Esophagus squamous epithelium (tissue), 5 donors: ENCODE measurements at places on chromosomes 12 and 14. TPM values are rescaled to one million over a fixed set of nuclear protein-coding genes. Genes with fewer than 3 reads are reported as not detected.

DNA sequence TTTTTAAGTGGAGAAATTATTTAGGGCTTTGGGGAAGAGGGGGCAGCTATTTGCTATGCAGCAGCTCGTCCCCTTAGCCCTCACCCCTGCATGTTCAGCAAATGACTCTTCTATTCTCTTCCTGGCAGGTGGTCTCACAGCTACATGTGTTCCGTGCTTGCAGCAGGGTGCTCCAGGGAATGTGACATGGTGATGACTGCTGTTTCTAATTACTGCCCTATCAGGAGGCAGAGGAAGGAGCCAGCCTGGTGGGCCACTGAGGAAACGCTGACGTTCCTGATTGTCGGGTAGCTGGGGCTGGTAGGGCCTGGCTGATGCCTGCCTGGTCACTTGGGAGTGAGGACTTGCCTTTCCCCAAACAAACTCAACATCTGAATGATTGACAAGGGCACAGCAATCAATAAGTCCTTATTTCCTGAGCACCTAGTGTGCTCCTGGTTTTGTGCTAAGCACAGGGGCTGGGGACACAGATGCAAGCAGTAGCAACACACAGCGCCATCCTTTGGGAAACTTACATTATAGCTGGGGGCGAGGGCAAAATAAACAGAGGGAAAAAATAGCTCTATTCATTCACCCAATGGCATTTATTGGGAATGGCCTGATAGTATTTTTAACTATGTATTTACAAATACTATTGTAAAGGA lies 377.8 kb downstream of the FUT8 start:
- DNase-seq: no peak

DNA sequence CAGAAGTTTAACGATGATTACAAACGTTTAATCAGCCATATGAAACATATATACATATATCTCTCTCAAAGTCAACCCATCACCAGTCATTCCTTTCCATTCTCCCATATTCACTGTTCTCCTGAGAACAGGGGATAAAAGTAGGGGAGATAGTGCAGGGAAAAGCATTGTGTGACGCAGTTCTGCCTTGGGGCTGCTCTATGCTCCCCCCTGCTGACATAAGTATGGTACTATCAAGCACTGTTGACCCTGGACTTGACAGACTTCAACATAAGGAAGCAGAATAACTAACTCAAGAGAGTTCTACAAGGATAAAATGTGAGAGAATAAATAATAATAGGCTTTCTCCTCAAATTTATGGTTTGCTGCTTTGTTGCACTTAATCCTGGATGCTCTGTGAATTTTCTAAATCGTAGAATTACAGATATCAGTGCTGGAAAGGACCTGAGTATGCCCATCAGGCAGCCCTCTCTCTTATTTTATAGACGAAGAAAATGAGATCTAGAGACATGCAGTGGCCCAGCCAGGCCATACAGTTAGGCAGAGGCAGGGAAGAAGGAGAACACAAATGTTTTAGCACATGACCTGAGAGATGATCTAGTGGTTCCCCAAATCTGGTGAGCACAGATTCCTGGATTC lies 87.2 kb downstream of the SCN8A start:
- DNase-seq: no peak

Gene LHX5
- not detected for total RNA-seq

Gene GLT8D2
- total RNA-seq: 0.61 TPM

Gene GPX2
- total RNA-seq: 202 TPM

Gene REM2
- 0.83 TPM for total RNA-seq

Gene PLEKHG7
- not detected for total RNA-seq

DNA sequence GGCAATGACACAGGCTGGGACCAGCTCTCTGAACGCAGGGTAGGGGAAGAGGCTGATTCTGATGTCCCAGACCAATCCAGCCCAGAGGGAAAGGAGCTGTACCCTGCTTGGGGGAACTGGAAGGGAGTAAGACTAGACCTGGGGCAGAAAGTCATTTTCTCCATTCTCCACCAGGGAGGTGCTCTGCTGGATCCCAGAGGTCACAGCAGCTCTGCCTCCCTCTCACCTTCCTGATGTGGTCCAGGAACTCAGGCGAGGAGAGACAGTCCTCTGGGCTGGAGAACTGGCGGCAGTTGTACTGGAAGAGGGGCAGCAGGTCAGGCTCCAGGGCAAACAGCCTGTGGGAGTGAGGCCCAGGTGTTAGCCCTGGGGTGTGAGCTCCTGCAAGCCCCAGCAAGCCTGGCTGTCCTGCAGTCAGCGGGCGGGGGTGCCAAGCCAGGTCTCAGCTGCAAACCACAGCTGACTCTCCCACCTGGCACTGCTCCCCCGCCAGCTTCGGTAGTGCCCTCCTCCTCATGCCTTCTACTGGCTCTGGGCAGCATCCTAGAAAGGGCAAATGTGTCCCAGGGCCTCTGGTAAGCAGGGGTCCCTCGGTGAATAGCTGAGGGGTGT lies 1.9 kb downstream of the NGB start:
- no peak for DNase-seq

Gene BIN2
- 1.7 TPM for total RNA-seq

- no peak for DNase-seq
Observed at GRCh38 chr14:105471823-105472485, 2.7 kb upstream of the CRIP2 start.

- no peak for DNase-seq
Observed at GRCh38 chr12:116135209-116135930, 142.1 kb downstream of the MED13L start.

Gene LRP1-AS
- total RNA-seq: not detected

Gene TAS2R30
- 4.0 TPM for total RNA-seq

GRCh38 chr12:96211988-96212387 lies 17.8 kb downstream of the ELK3 start:
- DNase-seq: no peak

DNA sequence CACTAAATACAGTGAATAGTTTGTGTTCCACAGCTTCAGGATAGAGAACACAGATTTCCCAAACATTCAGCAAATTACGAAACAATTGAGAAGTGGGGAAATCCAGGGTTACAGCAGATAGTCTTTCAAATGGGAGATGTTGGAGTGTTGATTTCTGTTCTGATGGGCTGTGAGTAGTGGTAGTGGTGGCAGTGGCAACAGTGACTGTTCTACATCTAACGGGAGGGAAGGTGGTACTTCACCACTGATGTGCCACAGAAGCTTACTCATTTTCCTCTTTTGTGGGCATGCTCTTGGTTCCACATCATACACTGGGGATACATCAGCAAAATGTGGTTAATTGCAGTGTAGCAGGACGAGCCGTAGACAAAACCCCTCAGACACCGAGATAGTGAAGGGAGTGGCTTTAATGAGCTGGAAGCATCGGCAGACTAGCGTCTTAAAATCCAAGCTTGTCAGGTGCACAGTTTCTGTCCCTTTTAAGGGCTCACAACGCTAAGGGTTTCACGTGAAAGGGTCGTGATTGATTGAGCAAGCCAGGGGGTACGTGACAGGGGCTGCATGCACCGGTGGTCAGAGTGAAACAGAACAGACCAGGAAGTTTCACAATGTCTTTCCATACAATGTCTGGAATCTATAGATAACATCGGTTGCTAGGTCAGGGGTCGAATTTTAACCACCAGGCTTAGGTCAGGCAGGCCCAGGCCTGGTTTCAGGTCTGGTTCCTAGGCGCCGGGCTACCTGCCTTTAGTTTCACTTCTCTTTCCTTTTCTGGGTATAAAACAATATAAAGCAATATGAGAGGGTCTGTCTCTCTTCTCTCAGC lies 330.6 kb upstream of the FBXO33 start:
- DNase-seq: no peak

DNA sequence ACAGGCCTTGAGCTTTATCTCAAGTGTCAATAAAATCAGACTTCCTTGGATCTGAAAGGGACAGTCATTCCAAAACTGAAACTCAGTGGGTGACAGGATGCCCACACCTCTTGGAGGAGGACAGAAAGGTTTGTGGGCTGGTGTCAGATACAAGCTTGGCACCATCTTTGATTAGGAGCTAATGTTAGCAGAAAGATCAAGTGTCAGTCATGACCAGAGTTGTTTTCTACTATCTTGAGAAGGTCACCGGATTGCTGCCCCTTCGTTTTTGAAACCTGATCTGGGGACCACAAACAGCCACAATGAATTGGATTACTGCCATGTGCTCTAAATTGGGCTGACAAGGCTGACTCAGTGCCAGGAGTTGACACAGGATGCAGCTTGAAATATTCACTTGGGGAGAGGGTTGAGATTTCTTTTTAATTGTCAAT lies 88.3 kb downstream of the OTOGL start:
- DNase-seq: no peak

GRCh38 chr12:117857632-117858612 lies 110.9 kb downstream of the KSR2 start:
- DNase-seq: no peak

Gene SAMD15
- total RNA-seq: 0.42 TPM
